ENCODE measurements at places on chromosomes 12 and 14.
A peak's percentile ranks its signal among the peaks of the same experiment; 100 is the strongest.

GRCh38 chr14:29821661-29822429 is 105.8 kb downstream of the PRKD1 start:
- no peak for DNase-seq

DNA sequence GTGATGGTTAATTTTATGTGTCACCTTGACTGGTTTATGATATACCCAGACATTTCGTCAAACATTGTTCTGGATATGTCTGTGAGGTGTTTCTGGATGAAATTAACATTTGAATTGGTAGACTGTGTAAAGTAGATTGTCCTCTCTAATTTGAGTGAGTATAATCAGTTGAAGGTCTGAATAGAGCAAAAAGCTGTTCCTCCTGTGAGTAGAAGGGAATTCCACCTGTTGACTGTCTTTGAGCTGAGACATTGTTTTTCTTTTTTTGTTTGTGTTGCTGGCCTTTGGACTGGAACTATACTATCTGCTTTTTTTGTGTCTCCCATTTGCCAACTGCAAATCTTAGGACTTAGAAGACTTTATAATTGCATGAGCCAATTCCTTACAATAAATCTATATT is 920.9 kb upstream of the LRFN5 start:
- no peak for DNase-seq

DNA sequence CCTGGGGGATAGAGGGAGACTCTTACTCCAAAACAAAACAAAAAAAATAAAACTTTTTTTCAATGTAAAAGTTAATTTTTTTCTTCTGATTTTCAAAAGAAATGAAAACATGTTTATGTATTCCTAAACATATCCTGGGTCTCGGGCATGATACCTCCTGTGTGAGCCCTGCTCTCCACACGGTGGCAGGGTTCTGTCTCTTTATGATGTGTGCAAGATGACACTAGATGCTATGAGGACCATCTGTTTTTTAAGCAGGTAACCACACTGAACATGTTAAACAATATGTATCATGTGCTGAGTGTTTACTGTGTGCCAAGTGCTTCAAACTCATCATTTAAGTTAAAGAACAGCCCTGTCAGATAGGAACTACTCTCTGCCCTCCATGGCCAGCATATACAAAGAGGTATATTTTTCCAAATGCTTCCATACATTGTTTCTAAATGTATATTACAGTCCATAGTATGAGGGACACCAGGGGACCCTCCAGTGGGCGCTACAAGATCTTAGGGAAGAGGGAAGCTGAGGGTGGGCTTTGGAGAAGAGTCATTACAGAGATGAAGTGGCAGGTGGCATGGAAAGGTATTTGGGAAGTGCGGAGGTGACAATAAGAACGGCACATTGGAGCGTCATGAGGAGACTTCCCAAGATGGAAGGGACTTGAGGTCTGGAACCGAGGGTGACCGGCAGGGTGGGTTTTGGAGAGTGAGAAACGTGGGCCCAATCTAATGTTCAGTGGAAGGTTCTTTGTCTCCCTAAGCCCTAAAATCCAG is 28.5 kb downstream of the FOS start:
- DNase-seq: no peak

DNA sequence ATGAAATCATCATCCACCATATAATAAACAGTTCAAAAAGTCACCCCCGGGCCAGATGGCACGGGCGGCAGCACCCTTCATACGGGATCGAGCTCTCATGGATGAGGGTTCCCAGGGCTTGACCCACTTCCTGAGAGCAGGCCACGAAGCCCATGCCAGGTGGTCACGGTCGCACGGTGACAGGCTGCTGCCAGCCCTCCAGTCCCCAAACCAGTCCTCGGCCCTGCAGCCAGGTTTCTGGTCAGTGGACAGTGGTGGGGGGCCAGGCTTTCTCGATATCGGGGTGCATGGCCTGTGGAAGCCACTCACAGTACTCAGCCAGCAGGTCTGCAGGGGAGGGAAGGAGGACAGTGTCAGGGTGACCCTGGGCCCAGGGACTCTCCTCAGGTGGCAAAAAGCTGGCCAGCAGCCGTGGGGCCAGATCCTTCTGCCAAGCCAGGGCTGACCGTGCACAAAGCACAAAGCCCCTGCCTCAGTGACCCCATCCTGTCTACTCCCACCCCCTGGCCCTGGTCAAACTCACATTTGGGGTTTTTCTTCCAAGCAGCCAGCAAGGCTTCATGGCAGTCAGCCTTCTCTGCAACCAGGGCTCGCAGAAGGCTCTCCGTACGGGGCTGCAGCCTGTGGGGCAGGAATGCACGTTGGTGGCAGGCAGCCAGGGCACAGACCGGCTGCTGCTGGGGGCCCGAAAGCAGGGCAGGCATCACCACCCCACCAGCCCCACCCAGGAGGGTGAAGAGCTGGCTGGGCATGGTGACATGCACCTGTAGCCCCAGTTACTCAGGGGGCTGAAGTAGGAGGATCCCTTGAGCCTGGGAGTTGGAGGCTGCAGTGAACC is 33.3 kb upstream of the UBC start:
- no peak for DNase-seq

GRCh38 chr14:38616959-38617358 is 361.1 kb upstream of the CLEC14A start:
- DNase-seq: no peak

DNA sequence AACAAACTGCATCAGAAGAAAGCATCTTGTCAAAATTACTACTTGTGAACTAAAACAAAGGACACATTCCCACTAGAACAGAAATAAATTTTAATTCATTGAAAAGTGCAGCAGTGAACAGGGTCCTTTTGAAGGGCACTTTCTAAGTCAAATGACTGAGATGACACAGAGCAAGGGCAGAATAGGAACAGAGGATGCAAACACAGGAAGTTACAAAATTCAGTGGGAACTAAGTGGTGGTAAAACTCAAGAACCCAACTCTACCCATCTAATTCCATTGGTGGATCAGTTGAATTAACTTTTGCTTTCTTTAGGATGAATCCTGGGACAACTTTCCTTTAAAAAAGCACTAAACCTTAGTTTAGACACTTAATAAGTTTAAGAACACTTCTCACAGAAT is 45.8 kb downstream of the GNS start:
- DNase-seq: no peak

DNA sequence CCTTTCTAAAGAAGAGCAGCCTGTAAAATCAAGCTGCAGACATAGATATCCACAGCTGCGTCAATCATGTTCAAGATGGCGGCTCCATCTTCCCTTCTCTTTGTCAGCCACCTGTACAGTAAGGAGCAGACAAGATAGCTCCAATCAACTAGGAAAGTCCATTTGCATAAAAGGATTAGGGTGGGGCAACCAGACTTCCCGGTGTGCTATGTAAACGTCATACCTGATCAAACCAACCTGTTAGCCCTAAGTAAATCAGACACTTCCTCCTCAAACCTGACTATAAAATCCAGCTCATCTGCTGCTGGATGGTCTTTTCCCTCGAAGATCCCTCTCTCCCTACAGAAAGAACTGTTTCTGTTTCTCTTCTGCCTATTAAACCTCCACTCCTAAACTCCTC is 60.1 kb downstream of the BCAT1 start:
- DNase-seq: no peak

GRCh38 chr12:11780521-11781101 is 131.1 kb downstream of the ETV6 start:
- no peak for DNase-seq

GRCh38 chr12:48026060-48026827 is 22.0 kb upstream of the COL2A1 start:
- DNase-seq: no peak

DNA sequence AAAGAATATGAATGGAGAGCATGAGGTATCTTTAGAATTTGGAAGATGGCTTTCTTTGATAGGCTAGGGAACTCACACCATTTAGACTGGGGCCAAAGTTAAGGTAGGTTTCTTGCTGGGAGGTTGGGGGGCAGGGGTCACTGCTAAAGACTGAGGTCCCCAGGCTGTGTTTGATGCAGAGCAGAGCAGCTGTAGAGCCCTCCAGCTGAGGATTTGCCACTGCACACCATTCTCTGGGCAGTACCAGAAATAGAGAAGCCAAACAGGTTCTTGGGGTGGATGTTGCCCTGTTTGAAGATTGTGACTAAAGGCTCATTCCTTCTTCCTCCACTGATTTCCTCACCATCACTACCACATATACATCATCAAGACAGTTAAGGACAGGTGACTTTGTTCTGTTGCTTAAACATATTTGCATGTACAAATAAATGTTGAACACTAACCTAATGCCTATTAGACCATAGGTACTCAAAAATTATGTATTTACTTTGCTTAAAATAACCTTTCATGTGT is 7.9 kb downstream of the NTF3 start:
- no peak for DNase-seq

DNA sequence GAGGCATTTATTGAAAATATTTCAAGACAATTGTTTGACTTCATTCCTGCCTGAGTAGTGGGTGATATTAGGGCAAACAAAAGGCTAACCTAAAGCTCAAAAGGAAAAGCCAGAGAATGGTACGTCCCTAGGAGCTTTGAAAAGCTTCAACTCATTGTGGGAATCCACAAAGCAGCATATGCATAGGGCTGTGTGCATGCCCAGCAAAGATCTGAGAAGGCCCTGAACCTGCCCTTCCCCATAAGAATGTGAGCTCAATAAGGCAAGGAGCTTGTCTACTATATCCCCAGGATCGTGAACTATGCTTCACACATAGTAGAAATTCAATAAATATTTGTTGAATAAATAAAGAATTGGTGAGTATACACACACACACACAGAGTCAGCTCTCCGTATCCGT is 19.1 kb upstream of the RAD52 start:
- DNase-seq: no peak

GRCh38 chr14:83342590-83342989 is 1808.9 kb upstream of the SEL1L start:
- DNase-seq: peak; percentile 19
